HepG2 (cell line): ENCODE measurements at places on chromosomes 4 and X.

DNA sequence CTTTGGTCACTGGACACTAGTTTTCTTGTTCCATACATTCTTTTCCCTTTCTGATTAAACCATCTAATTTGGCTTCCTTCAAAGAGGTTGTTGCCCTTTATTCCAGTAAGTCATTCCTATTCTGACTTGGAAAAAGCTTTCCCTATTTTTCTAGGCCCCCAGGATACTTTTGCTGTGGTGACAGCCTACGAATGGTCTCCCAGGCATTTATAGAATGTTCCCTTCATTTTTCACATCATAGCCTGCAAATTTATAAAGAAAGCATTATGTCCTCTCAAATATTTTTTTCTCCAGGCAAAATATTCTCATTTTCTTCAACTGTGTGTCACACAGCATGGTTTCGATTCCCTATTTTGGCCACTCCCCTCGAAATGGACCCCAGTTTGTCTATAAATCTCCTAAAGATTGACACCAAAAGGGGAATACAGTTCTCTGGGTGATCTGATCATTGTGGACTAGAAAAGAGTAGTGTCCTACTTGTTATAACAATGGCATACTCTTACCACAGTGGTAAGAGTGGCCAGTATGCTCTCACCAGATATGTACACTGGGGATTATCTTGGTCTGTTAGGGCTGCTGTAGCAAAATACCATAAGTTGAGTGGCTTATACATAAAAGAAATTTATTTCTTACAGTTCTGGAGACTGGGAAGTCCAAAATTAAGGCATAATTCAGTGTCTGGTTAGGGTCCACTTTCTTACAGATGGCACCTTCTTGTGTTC is 41.5 kb upstream of the BMP2K start:
- no peak for DNase-seq

DNA sequence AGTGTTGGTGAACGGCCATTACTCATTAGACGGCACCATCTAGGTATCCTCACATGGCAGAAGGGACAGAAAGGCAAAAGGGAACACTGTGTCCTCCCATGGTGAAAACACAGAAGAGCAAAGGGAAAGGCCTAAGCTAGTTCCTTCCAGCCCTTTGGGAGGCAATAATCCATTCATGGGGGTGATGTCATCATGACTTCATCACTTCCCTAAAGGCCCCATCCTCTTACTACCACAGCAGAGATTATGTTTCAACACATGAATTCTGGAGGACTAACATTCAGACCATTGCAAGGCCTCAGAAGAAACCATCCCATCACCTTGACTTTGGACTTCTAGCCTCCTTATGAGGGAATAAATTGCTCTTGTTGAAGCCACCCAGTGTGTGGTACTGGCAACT is 238.2 kb downstream of the MGST2 start:
- no peak for DNase-seq

GRCh38 chr4:59339631-59340030 is 1860.5 kb upstream of the ADGRL3 start:
- no peak for DNase-seq

DNA sequence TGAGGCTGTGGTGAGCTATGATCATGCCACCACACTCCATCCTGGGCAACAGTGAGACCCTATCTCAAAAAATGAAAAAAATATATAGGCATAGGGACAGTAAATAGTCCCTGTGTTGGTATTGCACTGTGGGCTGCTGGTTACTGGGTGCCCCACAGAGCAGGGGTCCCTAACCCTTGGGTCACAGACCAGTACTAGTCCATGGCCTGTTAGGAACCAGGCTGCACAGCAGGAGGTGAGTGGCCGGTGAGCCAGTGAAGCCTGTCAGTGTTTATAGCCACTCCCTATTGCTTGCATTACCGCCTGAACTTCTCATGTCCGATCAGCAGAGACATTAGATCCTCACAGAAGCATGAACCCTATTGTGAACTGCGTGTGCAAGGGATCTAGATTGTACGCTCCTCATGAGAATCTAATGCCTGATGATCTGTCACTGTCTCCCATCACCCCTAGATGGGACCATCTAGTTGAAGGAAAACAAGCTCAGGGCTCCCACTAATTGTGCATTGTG is 106.5 kb downstream of the TNIP2 start:
- DNase-seq = no peak

- DNase-seq = no peak
Measured at GRCh38 chrX:8591501-8591900, 126.9 kb downstream of the VCX3B start.

- DNase-seq = no peak
Measured at GRCh38 chr4:102564399-102565059, 63.4 kb downstream of the NFKB1 start.

- DNase-seq = no peak
Measured at GRCh38 chrX:148457279-148457678, 43.1 kb upstream of the AFF2 start.

- DNase-seq = no peak
Measured at GRCh38 chr4:1207603-1208265, 35.4 kb upstream of the SPON2 start.

DNA sequence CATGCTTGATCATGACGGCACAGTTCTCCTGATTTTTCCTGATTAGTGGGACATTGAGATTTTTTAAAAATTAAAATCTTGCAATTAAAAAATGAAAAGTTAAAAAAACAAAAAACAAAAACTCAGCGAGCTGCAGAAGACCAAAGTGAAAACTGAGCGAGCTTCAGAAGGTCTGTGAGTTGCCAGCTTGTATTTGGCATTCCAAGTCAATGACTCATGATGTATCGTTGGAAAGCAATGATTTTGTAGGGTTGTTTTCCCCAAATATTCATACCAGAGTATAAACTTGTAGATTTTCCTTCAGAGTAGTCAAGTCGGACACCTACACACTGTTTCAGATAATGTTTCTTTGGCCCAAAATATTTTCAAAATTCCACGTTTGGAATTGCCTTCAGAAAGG is 76.9 kb downstream of the LRRC66 start:
- DNase-seq = peak; percentile 16

GRCh38 chrX:11287505-11287904 is 5.7 kb upstream of the AMELX start:
- DNase-seq = no peak

- DNase-seq = no peak
Measured at GRCh38 chrX:1767026-1767425, 152.2 kb downstream of the ASMT start.

DNA sequence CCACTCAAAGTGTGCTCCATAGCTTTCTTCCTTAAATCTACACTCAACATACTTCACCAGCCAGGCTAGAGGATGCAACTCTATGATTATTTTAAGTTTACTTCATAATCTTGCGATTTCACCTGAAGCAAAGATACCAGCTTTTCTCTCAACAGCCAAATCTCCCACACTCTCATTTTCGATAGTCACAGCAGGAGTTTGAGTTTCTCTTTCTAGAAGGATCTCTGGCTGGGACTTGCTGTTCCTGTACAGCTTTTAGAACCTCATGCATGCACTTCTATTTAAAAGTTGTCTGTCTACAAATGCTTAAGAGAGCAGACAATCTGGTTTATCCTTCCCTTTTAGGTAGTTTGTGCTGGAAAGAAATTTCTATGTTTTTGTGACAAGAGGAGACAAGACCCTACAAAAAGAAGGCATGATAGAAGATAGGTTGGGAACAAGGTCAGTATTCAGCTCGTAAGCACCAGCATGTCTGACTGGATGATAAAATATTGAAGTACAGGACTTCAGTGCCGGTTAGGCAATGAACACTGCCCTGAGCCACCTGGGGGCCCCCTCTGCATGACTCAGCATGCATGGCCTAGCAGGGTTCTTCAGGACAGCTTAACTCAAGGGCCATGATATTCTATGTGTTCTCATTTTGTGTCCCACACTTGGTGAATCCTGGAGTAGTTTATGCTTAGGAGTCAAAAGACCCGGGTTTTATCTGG is 65.6 kb downstream of the ATXN3L start:
- DNase-seq = peak; percentile 8

GRCh38 chr4:94442251-94442650 is 9.5 kb upstream of the PDLIM5 start:
- DNase-seq = no peak

DNA sequence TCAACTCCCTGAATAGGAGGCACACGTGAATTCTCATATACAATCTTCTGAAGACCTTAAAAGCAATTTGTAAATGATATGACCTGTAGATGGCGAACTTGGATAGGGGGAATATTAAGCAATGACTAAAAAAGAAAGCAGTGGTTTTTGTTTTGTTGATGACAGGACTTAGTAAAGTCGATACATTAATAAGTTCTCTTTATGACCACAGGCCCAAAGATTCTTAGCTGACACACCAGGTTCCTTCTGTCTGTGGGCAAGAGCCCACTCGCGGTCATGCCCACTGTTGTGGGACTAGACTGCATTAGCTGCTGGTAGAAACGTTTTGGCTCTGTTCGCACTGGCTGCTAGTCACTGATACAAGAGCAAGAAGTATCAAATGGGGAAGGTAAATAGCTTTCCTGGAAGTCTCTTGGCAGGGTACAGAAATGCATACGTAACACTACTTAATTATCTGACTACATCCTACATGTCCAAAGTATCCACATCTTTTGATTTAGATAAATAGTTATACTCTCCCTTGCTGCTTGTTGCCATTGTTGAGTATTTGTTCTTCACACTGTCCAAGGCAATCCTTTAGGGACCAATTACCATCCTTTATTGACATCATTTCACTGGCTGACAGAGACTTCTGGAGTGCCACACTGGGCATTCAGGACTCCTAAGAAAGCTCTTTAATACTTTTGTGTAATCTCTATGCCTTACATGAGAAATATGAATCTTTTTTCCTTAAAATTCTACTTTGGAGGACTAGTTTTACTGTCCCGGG is 31.0 kb downstream of the ALPK1 start:
- peak; percentile 38 for DNase-seq

GRCh38 chr4:25970691-25971432 is 56.8 kb downstream of the SMIM20 start:
- DNase-seq = peak; percentile 28
